ENCODE measurements at places on chromosomes 2 and 18.

GRCh38 chr2:187554011-187554703 is at the start of gene TFPI:
TSS of gene TFPI (minus strand) at chr2:187554435. CDS start at chr2:187503768, 50,667 bp downstream.
- no peak for DNase-seq

GRCh38 chr18:40685219-40685618 is 1269.8 kb upstream of the PIK3C3 start:
- no peak for DNase-seq

GRCh38 chr2:49861821-49862220 is 707.5 kb upstream of the FSHR start:
- DNase-seq: no peak

GRCh38 chr2:162734866-162735265 is 103.7 kb downstream of the KCNH7 start:
- DNase-seq: no peak

DNA sequence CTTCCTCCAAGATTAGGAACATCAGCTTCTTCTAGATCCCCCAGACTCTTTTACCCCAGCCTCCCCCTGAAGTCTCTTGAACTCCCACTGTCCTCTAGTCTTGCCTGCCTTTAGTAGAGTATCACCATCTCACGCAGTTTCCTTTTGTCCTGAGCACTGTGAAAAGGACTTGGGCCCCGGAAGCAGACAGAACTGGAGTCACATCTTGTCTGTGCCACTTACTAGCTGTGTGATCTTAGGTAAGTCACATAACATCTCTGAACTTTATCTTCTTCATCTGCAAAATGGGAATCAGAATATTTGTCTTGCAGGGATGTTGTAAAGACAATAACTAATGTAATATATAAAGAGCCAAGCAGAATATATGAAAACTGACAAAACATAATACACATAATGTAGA is 8.4 kb upstream of the TRABD2A start:
- no peak for DNase-seq

DNA sequence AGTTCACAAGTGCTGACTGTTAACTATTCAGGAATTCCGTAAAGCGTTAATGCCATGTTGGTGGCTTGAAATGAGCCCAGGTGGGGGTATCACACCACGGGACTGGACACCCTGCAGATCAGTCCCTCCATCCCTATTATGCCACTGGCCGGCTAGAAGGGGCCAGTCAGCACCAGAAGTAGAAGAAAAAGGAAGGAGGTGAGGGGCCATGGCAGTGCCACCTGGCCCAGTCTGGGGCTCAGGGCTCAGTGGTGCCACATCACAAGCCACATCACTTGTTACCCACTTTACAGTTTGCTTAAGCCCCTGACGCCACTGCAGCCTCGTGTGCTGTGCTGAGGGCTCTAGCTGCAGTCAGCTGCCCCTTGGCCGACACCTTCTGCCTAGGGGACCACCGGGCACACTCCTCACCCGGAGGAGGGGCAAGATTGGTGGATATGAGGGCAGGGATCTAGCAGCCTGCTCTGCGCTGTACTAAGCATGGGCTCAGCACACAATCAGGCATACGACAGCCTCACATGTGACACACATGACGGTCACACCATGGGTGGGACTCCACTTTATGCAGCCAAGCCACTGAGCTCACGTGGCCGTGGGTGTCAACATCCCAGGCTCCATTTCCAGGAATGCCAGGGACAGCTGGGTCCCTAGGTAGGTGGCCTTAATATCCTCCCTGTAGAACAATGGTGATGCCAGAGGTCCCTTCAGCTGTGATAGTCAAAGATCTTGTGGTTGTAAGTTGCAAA is 3.6 kb downstream of the LIMS2 start:
- DNase-seq: no peak

DNA sequence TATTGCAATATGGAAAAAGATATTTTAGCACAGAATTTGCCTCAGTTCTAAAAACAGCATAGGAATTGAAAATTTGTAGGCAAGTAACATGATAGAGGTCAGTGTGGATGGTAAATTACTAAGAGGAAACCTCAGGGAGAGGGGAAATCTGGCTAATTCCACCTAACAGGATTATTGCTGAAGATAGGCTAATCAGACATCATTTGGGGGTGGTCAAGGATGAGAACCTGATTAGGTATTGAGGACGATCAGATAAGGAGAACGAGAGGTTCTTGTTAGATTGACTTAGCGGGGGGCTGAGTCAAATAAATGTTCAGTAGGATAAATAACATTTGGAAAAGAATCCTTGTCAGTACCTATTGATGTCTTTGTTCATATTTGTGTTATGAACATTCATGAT is 543.2 kb upstream of the LRRTM4 start:
- DNase-seq: no peak

DNA sequence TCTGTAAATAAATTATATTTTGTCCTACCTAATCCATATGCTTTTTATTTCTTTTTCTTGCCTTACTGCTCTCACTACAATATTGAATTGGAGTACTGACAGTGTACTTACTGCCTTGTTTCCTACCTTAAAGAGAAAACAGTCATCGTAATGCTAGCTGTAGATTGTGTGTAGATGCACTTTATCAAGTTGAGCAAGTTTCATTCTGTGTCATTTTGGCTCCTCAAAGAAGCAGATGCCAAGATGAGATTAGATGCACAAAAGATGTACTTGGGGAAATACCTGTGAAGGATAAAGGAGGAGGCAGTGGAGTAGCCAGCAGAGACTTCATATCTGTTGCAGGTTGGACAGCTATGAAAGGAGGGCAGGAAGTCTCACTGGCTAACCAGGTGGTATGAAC is 145.5 kb downstream of the FTCDNL1 start:
- no peak for DNase-seq

GRCh38 chr2:58845011-58845410 is 603.9 kb upstream of the FANCL start:
- DNase-seq: no peak

- DNase-seq: no peak
These were observed 53.5 kb downstream of the C18orf63 start for GRCh38 chr18:74368901-74369705.

GRCh38 chr18:62201870-62202269 is 14.8 kb downstream of the RELCH start:
- no peak for DNase-seq

GRCh38 chr2:45582522-45582921 is 28.5 kb downstream of the SRBD1 start:
- no peak for DNase-seq

GRCh38 chr2:70261501-70261900 is 3.6 kb downstream of the PCYOX1 start:
- no peak for DNase-seq

DNA sequence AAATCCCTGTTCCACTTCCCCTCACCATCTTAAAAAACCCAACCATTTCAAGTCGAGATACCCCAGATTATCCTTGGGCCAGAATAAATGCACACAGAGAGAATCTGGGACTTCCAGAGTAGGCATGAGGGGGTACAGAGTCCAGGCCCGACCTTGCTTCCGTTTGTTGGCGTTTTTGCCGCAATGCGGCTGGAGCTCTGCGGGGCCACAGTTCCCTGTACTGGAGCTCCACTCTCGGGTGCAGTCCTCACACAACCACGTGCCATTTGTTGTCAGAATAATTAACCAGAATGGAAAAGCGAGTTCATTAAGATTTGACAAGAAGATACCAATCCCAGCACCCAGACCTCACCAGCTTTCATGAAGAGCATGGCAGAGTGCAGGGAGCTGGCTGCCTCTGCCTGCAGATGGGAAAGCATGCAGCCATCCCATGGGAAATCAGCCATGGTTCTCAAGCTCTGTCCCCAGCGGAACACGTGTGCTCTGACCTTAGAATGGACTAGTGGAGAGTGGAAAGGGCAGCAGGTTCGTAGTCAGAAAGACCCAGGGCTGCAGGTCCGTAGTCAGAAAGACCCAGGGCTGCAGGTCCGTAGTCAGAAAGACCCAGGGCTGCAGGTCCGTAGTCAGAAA is 472.8 kb downstream of the EIPR1 start:
- DNase-seq: no peak

GRCh38 chr2:23526114-23526513 is 141.1 kb downstream of the KLHL29 start:
- no peak for DNase-seq

GRCh38 chr2:99403524-99403923 is 66.3 kb downstream of the EIF5B start:
- DNase-seq: peak; percentile 15

GRCh38 chr2:144115739-144116291 is 404.1 kb downstream of the ZEB2 start:
- no peak for DNase-seq

DNA sequence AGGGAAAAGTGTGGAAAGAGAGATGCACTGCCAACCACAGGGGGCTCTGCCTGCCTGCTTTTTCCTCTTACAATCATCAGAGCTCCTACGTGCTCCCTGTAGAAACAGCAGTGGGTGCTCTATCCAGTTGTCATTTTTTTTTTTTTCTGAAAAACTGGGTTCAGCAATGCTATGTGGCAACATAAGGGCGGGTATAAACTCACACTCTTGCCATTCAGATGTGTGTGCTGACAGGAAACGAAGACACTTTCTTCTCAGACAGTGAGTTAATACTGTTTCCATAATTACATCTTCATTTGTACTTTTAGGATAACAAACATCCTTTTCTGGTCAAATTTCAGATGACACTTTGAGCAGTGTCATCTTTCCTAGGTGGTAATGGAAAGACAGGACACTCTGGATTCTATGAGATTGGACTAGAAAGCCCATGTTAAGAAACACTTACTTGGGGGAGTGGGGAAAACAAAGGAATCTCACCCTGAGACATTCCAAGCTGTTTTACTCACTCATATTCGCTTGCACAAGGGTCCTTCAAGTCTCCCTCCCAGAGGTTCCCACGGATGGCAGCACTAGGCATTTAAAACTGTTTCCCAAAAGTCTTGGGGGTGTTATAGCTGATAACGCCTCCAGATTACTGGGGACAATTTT is 41.3 kb downstream of the CCDC93 start:
- no peak for DNase-seq

- DNase-seq: no peak
These were observed 101.3 kb downstream of the SATB2 start for GRCh38 chr2:199356412-199356811.

- peak; percentile 89 for DNase-seq
These were observed 2.5 kb downstream of the IGFBP5 start for GRCh38 chr2:216692636-216693413.

GRCh38 chr2:216171011-216171410 is 61.9 kb downstream of the XRCC5 start:
- DNase-seq: no peak

DNA sequence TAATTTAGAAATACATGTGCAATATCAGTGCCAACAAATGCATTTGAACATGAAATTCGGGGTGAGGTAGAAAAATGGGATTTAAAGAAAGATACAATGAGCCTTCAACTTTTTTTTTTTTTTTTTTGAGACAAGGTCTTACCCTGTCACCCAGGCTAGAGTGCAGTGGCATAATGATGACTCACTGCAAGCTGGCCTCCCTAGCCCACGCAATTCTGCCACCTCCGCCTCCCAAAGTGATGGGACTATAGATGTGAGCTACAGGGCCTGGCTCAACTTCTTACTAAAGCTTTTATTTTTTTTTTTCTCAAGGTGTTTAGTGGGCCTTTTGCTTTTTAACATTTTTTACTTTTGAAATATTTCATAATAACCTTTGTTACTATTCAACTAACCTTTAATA is 365.6 kb downstream of the LRRTM4 start:
- no peak for DNase-seq

GRCh38 chr2:186559370-186559769 is 30.5 kb upstream of the ITGAV start:
- DNase-seq: no peak

GRCh38 chr2:231660860-231661259 is 47.5 kb upstream of the PTMA start:
- no peak for DNase-seq

GRCh38 chr2:141529659-141530058 is 601.2 kb downstream of the LRP1B start:
- no peak for DNase-seq

- no peak for DNase-seq
These were observed 370.3 kb downstream of the MEIS1 start for GRCh38 chr2:66805016-66805865.

DNA sequence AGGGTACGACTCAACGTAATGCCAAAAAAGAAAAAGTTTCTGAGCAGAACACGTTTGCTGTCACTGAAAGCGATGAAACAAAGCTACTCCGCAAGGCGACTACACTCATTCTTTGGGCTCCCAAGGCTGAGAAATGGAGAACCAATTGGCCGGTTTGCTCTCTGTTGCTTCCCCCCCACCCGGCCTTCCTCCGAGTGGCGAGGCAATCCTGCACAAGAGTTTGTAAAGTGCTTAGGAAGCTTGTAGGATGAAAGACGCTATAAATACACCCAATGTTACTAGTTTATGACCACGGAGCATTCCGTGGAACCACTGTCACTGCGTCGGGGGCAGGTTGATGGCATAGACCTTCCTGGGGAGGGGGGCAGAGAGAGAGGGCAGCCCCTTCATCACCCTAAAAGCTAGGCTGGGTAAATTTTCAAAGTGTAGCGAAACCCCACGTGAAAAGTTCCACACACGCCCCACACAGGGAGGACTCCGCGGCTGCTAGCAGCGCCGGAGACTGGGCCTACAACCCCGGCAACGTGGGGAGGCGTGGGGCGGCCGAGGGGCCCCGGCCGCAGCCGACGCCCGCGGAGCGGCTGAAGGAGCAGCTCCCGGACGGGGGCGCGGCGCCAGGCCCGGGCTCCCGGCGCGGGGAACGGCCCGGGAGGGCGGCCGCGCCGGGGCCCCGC is 915 bp downstream of the CUL3 start:
- DNase-seq: no peak

DNA sequence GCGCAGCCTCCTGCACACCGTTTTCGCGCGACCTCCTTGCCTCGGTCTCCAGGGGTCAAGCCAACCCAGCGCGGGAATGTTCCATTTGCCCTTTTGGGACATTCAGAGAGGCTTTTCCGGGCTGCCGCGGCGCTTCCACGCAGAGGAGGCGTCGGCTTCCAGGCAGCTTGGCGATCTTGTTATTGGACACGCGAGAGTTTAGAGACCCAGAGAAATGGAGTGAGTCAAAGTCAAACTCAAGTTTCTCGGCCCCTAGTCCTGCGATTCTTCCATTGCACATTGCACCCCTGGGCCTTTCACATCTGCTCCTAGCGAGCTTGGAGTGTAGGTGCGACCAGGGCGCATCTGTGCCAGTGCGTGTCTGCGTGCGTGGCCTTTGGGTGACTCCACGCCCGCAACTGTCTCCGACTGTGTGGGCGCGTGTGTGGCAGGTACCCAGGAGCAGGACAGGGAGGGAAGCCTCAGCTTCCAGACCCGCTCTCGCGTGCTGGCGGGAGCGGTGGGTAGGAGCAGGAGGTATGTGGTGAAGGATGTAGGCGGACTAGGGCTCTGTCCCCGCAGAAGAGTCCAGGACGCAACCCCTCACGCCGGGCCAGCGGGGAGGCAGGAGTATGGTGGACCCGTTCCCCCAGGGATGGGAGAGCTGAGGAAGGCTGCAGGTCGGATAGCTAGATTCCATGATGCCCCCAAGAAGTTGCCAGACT is 13.5 kb downstream of the SIX3 start:
- DNase-seq: no peak

DNA sequence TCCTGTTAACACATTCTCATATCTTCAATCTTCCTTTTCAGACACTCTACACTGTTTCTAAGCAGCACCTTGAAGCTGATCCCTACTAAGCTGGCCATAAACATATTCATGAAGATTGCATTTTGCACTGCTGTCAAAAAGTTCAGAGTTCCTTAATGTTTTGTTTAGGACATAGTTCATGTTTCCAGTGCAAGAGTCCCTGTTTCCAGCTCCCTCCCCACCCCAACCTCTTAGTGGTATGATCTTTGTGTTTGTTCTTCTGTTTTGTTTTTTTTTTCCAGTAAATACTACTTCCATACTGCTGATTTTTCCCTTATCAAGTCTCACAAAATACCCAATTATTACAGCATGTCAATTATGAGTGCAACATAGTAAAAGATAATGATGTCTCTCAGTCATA is 4.1 kb upstream of the SLC40A1 start:
- DNase-seq: no peak

- no peak for DNase-seq
These were observed 647.5 kb downstream of the ARHGAP15 start for GRCh38 chr2:143776526-143777297.
